ENCODE measurements at places on chromosomes 13 and 19. TPM values are rescaled to one million over a fixed set of nuclear protein-coding genes. Genes with fewer than 3 reads are reported as not detected.

- H3K36me3 ChIP-seq, result no peaks in the 10 kb centered on the region
- H3K4me3 ChIP-seq, result peak overlapping the region; percentile 30
- DNase-seq, result peak; percentile 64
- H3K4me1 ChIP-seq, result no peaks in the 10 kb centered on the region
- H3K27ac ChIP-seq, result no peak overlapping the region
Observed at GRCh38 chr19:4597975-4598671, 38.6 kb upstream of the SEMA6B start.

GRCh38 chr13:43411741-43412140, 375.0 kb downstream of the ENOX1 start:
- H3K4me3 ChIP-seq, result no peak overlapping the region
- no peak for DNase-seq
- no peaks in the 10 kb centered on the region for H3K27me3 ChIP-seq

- DNase-seq, result no peak
- H3K27me3 ChIP-seq, result no peaks in the 10 kb centered on the region
- peaks cover 62% of the 10 kb centered on the region for H3K4me1 ChIP-seq
- peak overlapping the region; percentile 12 for H3K27ac ChIP-seq
- H3K4me3 ChIP-seq, result no peak overlapping the region
Observed at GRCh38 chr13:99064624-99065234, 86.9 kb upstream of the DOCK9 start.

- H3K27me3 ChIP-seq, result no peaks in the 10 kb centered on the region
- no peaks in the 10 kb centered on the region for H3K36me3 ChIP-seq
- no peak overlapping the region for H3K4me3 ChIP-seq
- no peak for DNase-seq
Observed at GRCh38 chr19:40366697-40367561, 18.4 kb downstream of the PLD3 start.

Gene PSG2
- 0.45 TPM for total RNA-seq

- H3K36me3 ChIP-seq, result no peaks in the 10 kb centered on the region
- H3K4me1 ChIP-seq, result no peaks in the 10 kb centered on the region
- H3K27me3 ChIP-seq, result no peaks in the 10 kb centered on the region
- no peak overlapping the region for H3K4me3 ChIP-seq
- no peak overlapping the region for H3K27ac ChIP-seq
- DNase-seq, result no peak
Observed at GRCh38 chr19:31344403-31344802, 4.8 kb downstream of the TSHZ3 start.

GRCh38 chr13:30831515-30831914, 74.6 kb upstream of the MEDAG start:
- H3K27ac ChIP-seq, result no peak overlapping the region
- no peak for DNase-seq
- H3K4me1 ChIP-seq, result peaks cover 15% of the 10 kb centered on the region
- no peak overlapping the region for H3K4me3 ChIP-seq

- H3K4me1 ChIP-seq, result peaks cover 20% of the 10 kb centered on the region
- no peaks in the 10 kb centered on the region for H3K27me3 ChIP-seq
- peak overlapping the region; percentile 57 for H3K4me3 ChIP-seq
- peak overlapping the region; percentile 50 for H3K27ac ChIP-seq
Observed at GRCh38 chr19:17327654-17328516, 6.8 kb downstream of the ANO8 start.

DNA sequence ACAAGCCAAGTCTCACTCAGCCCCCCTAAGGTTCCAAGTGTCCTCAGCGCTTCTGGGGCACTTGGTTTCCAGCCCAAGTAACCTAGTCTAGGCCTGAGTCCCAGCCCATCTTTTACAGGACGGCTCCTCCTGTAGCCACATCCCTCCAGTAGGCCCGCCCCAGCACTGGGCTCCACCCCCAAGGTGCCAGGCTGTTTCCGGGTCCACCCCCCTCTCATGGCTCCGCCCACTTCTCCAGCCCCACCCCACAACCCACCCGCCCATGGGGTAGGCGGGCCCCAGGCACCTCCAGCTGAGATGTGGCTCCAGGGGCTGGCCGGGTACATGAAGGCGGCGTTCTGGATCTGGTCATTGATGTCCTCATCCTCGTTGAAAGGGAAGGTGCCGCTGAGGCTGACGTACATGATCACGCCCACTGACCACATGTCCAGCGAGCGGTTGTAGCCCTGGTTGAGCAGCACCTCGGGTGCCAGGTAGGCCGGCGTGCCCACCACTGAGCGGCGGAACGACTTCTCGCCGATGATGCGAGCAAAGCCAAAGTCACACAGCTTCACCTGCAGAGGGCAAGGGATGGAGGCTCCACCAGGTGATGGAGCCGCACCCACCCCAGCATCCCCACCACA, 17.2 kb upstream of the DACT3 start:
- H3K36me3 ChIP-seq, result no peaks in the 10 kb centered on the region
- peak; percentile 52 for DNase-seq
- no peak overlapping the region for H3K4me3 ChIP-seq
- H3K27ac ChIP-seq, result no peak overlapping the region
- no peaks in the 10 kb centered on the region for H3K4me1 ChIP-seq
- no peaks in the 10 kb centered on the region for H3K27me3 ChIP-seq

Gene KIR2DL4
- total RNA-seq, result not detected

Gene NRTN
- total RNA-seq, result 2.6 TPM

- no peaks in the 10 kb centered on the region for H3K27me3 ChIP-seq
- H3K4me3 ChIP-seq, result no peak overlapping the region
- H3K27ac ChIP-seq, result peak overlapping the region; percentile 35
- DNase-seq, result no peak
- H3K4me1 ChIP-seq, result peaks cover 32% of the 10 kb centered on the region
Observed at GRCh38 chr19:801861-802497, 4.7 kb downstream of the PTBP1 start.

Gene TEX101
- total RNA-seq, result not detected

DNA sequence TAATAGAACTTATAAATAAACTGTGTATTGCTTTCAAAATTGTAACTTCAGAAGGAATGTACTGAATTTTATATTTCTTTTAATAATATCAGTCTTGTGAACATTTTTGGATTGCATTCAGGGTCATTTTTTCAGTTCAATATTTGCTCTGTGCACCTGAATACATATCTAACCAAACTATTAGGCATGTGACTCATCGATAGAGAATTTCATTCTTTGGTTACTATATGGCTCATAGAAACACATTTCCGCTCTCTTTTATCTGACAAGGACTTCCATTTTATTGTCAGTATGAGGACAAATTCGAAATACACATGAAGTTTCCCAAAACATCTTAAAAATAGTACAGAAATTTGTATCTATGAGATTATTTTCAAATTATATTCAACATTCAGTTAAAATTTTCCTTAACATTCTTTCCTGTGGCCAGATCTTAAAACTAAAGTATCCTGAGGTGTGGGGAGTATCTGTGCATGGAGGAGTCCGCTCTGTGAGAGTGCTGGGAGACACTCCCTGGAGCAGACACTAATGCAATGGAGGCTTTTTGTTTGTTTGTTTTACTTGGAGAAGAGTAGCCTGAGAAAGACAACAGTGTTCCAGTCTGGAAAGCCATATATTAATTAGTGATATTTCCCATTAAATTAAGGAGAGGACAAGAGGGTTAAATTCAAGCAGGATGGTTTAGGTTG, 483.6 kb downstream of the PCDH20 start:
- H3K4me3 ChIP-seq, result no peak overlapping the region
- H3K36me3 ChIP-seq, result no peaks in the 10 kb centered on the region
- no peaks in the 10 kb centered on the region for H3K27me3 ChIP-seq
- H3K27ac ChIP-seq, result no peak overlapping the region
- no peak for DNase-seq

Gene KASH5
- 0.56 TPM for total RNA-seq
